ENCODE measurements at places on chromosomes 1 and 21.

DNA sequence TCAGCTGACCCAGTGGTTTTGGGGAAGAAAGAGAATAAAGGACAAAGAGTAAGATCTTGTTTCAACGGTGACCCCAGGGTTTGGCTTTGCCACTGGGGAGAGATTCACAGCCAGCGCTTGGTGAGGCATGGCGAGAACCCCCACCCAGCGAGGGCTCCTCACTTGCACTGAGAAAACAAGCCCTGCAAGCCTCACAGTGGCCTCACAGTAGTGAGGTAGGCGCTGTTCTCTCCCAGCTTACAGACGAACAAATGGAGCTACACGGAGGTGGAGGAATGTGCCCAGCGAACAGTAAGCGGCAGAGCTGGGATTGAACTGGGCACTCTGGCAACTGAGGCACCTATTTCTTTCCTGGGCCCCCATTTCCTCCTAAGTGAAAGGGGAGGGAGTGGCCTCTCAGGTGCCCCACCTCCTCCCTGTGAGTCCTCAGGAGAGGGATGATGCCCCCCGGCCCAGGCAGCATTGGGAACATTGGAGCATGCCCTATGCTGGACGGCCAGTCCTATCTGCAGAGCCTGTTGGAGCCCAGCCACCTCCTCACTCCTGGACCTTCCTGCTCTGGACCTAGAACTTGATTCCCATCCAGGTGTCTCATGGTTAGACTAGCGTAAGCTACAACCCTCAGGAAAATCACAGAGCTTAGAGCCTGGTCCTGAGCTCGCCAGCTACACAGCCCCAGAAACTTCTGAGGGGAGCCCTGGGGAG lies 73.4 kb upstream of the EDN2 start:
- DNase-seq = no peak

DNA sequence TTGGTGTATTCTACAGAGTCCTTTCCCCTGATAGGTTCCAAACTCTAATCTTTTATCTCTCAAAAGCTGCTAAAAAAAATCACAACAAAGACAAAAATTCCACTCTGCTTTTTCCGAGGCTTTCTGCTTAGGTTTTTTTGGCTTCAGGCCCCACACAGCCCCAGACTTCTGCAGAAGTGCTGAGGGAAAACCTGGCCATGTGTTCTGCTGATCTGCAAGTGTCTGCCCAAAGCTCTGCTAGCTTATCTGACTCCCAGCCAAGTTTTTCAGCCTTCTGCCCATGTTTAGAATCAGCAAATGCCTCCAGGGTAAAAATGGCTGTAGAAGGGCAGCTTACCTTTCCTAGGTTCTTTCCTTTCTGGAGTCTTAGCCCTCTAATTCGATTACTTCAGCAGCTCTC lies 28.4 kb downstream of the DISP3 start:
- DNase-seq = no peak

- no peak for DNase-seq
These were observed 21.2 kb downstream of the STXBP3 start for GRCh38 chr1:108767708-108768107.

GRCh38 chr1:176904057-176904751 lies 260.3 kb downstream of the ASTN1 start:
- DNase-seq = no peak

- DNase-seq = no peak
These were observed 56.1 kb downstream of the SMYD2 start for GRCh38 chr1:214337015-214337414.

DNA sequence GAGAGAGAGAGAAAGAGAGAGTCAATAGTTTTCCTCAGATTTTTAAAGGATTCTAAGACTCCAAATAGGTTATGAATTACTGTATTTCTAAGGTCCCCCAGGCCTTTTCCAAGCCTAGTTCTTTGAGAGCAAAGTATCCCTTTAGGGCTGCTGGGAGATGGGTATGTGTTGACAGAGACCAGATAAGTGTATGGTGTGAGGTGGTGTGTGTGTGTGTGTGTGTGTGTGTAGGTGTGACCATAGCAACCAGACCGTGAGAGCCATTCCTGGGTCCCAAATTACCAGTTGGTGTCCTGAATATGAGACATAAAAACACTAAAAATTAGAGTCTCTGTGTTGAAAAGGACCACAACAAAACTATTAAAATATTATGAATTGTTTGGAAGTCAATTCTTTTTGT lies 41.7 kb upstream of the DNAJC6 start:
- no peak for DNase-seq

DNA sequence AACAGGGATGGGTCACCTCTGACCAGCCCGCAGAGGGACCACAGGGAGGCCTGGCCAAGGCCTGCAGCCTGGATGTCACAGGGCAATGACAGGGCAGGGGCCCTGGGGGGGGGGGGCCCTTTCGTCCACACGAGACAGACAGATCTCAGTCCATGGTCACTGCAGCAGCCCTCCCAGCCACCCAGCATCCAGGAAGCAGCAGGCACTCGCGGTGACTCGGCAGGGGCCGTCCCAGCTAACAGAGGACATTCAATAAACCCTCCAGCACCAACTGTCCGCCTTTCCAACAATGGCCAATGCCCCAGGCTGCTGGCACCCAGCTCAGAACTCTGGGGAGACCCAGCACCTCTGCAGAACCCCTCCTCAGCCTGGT lies 32.9 kb downstream of the MEGF6 start:
- DNase-seq = no peak

- DNase-seq = no peak
These were observed 33.2 kb upstream of the VASH2 start for GRCh38 chr1:212917134-212917485.

GRCh38 chr1:24656046-24656445 lies 12.9 kb downstream of the SRRM1 start:
- DNase-seq = no peak

DNA sequence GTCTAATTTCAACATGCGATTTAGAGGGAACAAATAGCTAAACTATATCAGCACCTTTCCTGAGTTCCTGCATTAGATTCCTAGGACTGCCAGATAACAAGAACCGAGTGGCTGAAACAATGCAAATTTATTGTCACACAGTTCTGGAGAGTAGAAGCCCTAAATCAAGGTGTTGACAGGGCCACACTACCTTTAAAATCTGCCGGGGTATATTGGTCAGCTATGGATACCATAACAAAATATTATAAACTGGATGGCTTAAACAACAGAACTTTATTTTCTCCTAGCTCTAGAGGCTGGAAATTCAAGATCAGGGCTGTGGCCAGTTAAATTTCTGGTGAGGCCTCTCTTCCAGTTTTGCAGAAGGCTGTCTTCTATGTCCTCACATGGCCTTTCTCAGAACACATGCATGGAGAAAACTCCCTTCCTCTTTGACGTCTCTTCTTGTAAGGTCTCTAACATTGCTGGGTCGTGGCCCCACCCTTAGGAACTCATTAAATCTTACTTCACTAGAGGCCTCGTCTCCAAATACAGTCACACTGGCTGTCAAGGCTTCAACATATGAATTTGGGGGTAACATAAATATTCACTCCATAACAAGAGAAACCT lies 144.3 kb downstream of the FCRL5 start:
- no peak for DNase-seq

DNA sequence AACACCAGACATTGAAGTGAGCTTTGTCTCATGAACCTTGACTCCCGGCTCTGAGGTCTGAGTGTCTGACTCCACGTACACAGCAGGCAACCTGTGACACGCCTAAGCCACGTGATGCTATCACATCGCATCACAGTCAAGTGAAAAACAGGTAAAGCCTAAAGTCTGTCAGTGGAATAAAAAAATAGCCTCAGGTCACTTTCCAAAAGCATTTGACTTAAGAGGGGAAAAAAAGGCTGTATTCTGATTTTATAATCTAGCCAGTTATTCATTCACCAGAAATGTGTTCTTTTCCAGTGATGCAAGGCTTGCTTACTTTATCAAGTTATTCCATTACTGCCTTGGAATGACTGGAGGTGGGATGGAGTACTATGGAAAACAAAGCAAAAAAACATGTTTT lies 163.2 kb upstream of the HMCN1 start:
- DNase-seq = no peak

DNA sequence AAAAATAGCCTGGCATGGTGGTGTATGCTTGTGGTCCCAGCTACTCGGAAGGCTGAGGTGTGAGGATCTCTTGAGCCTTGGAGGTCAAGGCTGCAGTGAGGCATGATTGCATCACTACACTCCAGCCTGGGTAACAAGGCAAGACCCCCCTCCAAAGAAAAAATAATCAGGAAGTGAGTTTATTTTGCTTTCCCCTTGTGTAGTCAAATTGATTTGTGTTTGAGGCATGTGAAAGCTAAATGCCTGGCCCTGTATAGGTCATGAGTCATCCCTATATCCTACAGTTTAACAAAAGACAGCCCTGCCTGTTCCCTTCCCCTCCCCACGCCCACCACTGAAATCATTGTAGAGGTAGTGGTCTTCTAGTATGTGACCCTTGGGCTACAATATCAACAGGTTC lies 241.4 kb upstream of the JUN start:
- no peak for DNase-seq

- no peak for DNase-seq
These were observed 19.7 kb downstream of the MTF1 start for GRCh38 chr1:37839676-37840075.

- DNase-seq = peak; percentile 41
These were observed 11.4 kb downstream of the SDE2 start for GRCh38 chr1:225987491-225988316.

DNA sequence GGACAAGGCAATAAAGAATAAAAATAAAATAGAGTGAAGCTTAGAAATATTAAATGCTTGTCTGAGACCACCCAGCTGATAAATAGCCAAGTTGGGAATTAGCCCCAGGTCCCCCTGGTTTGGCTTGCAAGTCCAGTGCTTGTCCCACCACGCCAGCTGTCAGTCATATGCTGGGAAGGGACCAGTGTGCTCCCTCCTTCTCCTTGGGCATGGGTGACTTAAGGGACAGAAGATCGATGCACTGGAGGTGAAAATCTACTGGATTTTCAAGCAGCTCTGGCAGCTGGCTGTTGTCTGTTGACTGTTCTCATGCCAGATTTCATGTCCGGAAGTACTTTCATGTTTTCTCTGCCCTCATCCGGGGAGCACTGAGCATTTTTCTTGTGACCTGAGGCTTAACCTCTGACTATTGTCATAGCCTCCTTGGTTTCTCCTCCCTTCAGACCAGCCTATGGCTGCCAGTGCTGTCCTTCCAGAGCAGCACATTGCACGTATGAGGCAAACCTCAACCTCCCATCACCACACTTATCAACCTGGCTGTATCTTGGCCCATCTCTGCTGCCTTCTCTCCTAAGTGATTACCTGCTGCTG lies 12.4 kb downstream of the LMOD1 start:
- DNase-seq = peak; percentile 20

DNA sequence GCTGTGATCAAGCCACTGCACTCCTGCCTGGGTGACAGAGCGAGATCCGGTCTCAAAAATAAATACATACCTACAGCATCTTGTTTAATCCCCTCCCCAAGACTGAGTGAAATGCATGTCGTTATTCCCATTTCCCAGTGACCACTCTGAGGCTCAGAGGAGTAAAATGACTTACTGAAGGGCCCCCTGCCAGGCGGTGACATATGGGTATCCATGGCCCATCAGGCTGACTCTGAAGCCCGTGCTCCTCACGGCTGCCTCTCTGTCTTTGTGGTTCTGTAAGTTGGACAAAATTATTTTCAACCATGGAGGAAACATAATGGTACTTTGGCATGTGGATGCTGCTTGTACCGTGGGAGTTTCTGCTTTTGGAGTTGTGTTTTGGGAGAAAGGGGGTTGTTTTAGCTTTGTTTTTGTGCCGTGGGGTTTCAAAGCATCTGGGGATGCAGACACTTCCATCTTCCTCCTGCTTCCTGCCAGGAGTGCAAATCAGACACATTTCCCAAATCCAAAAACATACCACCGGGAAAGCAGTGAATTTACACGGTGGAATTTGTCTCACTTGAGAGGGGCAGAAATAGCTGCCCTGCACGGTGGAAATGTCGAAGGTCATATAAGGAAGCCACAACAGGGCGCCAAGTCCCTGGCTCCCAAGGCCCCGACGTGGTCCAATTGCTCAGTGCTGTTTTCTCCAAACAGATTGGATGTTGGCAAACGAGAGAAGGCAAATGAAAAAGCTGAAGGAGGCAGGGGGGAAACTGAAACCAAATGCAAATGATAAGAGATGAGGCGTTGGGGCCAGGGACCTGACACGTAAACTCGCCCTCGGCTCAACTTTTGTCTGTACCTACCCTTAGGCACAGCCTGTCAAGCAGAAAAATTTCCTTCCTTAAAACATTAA lies 17.1 kb upstream of the PINK1 start:
- DNase-seq = no peak

- no peak for DNase-seq
These were observed 2.4 kb downstream of the ZMYND12 start for GRCh38 chr1:42453386-42453785.

- no peak for DNase-seq
These were observed 113.6 kb upstream of the GADD45A start for GRCh38 chr1:67571406-67571805.

- no peak for DNase-seq
These were observed 6.4 kb downstream of the TSTD1 start for GRCh38 chr1:161032409-161032808.

GRCh38 chr1:221667504-221667903 lies 74.4 kb downstream of the DUSP10 start:
- DNase-seq = peak; percentile 42

GRCh38 chr1:168507231-168507630 lies 36.6 kb downstream of the XCL2 start:
- DNase-seq = no peak

DNA sequence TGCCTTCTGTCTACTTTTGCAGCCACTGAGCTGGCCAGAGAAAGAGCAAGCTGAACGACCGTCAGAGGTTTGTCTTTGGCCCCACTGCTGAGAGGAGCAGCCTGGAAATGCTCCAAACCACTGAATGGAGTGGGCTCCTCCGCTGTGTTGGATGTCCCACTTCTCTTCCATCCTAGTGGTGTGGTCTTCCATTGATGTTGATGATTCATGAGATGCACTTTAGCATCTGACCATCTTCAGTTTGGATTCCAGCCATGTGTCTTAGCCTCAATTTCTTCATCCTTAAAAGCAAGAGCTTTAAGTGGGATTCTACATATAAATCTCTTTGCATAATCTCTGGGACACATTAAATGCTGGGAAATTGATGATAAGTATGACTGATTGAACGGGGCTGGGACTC lies 276.9 kb downstream of the SIPA1L2 start:
- no peak for DNase-seq

DNA sequence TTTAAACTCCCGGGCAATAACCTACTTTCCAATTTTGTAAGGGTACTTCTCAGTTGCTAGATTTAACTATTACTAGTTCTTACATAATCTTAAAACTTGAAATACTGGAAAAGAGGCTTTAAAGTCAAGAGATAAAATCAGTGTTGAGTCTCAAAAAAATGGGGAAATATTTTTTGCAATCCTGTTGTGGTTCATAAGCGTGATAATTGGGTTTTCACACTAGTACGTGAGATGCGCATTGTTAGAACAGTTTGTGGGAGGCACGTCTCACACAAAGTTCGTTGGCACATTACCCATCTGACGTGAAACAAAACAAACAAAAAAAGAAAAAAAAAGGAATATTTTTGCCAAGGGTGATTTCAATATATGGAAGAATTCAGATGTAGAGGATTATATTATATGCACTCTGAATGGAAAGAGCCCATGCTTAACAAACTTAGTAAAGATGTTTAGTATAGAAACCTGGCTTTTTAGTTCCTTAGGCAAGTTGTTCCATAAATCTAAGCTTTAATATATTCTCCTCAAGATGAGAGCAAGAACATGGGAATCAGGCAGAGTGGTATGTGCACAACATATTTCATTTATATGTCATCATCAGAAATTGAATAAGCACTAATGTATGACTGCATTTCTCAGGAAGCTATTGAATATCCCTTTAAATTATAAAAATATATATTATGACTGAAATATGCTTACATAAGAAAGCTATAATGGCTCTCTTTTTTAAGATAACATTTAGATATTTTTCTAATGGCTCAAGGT lies 73.9 kb upstream of the TNFSF4 start:
- DNase-seq = no peak
